ENCODE measurements at places on chromosomes 16 and 17.

DNA sequence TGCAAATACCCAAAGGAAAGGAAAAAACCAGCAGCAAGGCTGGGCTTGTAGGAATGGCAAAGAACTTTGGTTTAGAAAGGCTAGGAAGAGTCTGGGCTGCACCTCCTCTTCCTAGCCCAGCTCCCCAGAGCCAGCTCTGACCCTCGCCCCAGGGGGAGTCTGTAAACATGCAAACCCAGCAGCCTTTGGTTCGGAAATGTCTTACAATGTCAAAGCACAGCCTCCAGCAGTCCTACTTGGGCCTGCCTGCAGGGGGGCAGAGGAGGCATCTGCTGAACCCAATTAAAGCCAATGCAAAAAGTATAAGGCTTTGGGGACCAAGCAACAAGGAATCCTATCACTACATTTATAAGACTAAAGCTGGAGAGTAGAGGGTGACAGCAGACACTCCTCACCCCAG lies 5.0 kb upstream of the FTSJ3 start:
- DNase-seq, result no peak

GRCh38 chr17:39769974-39770587 lies 32.3 kb downstream of the GRB7 start:
- DNase-seq, result no peak

DNA sequence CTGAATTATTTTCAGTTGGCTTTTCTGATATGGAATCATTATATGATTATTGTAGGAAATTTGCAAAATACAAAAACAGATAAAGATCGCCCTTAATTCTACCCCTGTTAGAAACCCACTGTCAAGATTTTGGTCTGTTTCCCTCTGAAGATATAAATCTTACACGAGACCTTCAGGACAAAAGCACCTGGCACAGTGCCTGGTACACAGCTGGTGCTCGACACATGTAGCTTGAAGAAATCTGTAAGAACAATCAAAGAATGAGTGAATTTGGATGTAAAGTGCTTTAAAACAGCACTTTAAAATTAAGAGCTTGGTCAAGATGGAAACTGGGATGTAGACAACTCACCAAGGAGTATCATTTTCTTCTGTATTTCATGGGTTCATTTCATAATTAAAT lies 181.1 kb downstream of the C16orf78 start:
- DNase-seq, result no peak

- DNase-seq, result no peak
Measured at GRCh38 chr17:49369760-49370159, 7.7 kb upstream of the ZNF652 start.

DNA sequence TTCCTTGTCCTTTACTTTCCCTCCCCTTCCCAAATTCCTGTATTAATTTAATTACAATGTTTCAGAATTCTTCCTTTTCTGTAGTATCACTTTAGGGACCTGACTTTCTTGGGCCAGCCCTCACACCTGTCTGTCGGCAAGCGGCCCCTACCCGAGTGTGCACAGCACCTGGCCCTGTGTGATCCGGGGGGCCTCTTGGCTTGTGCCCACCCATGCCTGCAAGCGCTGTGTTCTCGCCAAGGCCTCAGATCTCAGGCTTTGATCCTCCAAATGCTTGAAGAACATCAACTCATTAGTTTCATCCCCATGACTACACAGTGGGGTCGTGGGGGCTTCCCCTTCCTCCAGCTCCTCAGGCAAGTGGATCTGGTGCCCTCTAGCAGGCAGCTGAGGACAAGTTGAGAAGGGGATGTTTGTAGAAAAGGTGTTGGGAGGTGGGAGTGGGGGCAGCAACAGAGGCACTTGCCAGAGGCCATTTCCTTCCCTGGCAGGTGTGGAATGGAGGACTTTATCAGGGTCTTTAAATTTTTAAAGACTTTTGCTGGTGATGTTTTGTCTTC lies 15.7 kb upstream of the CDH3 start:
- no peak for DNase-seq

DNA sequence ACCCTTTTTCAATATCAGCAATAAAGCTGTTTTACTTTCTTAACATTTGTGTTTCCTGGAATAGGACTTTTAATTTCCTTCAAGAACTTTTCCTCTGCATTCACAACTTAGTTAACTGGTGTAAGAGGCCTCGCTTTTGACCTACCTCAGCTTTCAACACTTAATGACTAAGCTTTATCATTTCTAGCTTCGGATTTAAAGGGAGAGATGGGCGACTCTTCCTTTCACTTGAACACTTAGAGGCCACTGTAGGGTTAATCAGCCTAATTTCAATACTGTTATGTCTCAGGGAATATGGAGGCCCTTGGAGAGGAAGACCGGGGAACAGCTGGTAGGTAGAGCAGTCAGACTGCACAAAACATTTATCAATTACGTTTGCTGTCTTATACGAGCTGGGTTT lies 4.7 kb downstream of the SYNRG start:
- no peak for DNase-seq
